ENCODE measurements at places on chromosomes 16 and 17.

DNA sequence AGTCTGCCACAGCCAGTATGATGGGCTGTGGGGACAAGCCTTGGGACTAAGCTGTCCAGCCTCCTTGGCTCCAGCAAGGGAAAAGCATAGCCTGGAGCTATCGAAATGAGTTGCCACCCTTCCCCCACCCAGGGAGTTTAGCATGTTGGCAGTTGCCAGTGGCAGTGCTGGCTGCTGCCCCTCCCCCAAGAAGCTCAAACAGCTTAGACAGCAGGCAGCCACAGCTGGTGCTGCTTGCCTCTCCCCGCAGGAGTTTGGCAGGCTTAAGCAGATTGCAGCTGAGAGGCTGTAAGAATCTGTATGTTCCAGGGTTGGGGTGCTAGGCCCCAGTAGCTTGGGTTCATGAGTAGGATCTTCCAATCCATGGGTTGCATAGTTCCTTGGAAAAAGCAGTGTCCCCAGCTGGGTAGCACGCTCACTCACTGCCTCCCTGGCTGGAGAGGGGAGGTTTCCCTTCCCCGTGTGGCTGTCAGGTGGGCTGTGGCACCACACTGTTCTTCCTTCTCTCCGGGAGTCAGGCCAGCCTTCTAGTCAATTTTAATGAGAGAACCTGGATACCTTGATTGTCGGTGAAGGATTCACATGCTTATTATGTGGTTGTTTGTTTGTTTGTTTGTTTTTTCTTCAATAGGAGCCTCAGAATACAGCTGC, 506.1 kb downstream of the CDH11 start:
- DNase-seq, result no peak

GRCh38 chr17:67431249-67432015, 54.4 kb downstream of the PITPNC1 start:
- DNase-seq, result no peak

DNA sequence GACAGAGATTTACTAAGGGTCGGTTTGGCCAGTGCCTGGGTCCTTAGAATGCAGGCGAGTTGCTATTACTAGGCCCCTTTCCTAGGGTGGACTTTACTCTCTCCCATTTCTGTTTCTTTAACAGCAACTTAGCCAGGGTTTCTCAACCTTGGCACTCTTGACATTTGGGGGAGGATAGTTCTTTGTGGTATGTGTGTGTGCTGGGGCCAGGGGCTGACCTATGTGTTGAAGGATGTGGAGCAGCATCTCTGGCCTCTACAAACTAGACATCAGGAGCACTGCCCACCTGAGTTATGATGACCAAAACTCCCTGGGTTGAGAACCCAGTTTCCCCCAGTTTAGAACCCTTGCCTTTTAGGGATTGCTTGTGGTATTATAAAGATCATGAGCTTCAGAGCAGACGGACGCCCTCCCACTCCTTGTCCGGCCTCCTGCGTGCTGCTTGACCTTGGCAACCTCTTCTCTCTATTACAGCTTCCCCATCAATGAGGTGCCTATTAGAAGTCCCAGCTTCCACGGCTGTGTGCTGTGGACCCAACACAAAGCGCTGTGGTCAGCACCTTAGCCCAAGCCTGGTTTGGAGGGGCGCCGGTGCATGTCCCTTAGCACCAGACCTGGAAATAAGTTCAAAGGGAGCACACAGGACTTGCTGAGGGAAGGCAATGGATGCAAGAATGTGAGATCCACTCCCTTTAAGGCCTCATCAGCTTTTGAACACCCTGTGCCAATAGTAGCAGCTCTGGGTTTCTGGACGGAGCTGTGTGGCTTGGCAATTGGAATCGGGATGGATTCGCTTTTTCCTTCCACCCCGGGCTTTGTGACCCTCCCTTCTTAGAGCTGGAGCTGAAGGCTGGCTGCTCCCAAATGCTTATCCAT, 239.2 kb upstream of the MAF start:
- DNase-seq, result no peak

- DNase-seq, result no peak
These were observed 21.6 kb downstream of the PLA2G10 start for GRCh38 chr16:14672403-14672971.

- DNase-seq, result no peak
These were observed 429 bp downstream of the KIF1C start for GRCh38 chr17:4998027-4998731.

DNA sequence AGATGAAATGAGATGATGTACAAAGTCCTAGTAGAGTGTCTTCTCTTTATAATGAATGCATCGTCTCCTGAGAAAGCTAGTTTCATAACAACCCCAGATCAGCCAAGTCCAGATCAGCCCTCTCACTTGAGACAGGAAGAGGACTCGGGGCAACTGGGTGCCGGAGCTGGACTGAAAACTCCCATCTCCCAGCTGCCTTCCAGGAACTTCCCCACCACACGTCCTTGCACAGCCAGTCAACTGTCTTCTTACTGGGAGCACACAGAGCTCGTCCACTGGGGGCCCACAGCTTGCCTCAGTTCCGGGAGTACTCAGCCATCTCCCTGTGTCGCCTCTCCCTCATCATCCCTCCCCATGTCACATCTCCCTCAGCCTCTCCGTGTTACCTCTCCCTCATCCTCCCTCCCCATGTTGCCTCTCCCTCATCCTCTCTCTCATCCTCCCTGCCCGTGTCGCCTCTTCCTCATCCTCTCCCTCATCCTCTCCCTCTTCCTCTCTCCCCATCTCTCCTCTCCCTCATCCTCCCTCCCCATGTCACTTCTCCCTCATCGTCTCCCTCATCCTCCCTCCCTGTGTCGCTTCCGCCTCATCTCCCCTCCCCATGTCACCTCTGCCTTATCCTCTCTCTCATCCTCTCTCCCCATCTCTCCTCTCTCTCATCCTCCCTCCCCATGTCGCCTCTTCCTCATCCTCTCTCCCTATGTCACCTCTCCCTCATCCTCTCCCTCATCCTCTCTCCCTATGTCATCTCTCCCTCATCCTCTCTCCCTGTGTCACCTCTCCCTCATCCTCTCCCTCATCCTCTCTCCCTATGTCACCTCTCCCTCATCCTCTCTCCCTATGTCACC, 22.4 kb upstream of the KCNH6 start:
- no peak for DNase-seq

DNA sequence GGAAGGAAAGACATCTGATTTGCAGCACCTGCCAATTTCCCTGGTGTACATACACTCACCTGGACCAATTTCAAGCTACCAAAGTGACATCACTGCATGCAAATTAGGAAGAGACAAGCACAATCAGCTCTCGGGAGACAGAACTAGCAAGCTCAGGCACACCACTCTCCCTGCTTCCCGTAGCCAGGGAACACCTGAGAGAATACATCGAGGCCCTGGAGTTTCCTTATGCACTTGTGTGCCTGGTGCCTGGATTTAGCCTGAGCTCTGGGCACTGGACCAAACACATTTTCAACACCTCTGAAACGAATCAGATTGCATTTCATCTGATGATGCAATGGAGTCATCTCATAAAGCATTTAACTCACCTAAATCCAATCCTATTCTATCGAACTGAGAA, 110.5 kb downstream of the HS3ST2 start:
- DNase-seq, result no peak

DNA sequence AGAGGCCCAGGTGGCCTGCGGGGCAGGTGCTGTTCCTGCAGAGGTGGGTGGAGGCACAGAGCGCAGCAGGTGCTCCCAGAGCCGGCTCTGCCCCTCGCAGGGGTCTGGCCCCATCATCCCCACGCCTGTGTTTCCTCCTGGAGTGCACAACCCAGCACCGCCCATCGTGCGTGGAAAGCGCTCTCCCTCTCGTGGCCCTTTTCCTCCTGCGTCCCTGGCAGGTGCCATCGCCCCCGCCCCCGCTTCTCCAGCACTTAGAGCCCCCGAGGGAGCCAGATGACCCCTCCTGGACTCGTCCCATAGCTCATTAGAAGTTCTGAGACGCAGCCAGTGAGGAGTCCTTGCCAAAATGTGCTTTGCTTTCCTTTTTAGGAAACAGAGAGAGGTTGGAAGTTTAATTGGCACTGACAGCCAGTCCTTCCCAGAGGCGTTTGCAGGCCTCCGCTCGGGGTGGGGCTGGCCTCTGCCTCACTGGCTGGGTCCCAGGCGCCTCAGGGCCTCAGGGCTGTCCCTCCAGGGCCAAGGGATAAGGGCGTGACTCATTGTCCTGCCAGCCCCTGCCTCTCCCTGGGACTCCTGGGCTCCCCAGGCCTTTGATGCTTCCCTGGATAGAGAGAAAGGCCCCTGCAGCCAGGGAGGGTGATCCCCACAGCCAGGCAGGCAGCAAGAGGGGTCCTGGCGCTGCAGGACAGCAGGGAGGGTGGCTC, 32.2 kb upstream of the CHMP6 start:
- no peak for DNase-seq

GRCh38 chr17:80861418-80861815, 130.2 kb upstream of the CHMP6 start:
- DNase-seq, result no peak

DNA sequence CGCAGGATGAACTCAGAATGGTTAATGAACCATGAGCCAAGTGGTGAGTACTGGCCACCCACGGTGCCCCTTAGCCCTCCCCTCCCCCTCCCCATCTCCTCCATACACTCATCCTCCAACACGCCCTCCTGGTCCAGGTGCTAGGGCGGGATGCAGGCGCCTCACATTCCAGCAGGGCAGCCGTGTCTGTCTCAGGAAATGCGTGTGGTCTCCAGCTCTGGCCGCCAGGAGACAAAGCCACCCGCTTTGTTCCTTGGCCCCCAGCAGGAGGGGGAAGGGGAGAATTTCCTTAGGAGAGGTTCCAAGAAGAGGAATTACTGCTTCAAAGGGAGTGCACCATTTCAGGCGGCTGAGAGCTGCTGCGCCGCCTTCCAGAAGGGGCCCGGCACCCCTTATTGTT, 29.7 kb upstream of the RMI2 start:
- DNase-seq, result no peak

GRCh38 chr17:61002316-61002736, 324.7 kb downstream of the BCAS3 start:
- no peak for DNase-seq

DNA sequence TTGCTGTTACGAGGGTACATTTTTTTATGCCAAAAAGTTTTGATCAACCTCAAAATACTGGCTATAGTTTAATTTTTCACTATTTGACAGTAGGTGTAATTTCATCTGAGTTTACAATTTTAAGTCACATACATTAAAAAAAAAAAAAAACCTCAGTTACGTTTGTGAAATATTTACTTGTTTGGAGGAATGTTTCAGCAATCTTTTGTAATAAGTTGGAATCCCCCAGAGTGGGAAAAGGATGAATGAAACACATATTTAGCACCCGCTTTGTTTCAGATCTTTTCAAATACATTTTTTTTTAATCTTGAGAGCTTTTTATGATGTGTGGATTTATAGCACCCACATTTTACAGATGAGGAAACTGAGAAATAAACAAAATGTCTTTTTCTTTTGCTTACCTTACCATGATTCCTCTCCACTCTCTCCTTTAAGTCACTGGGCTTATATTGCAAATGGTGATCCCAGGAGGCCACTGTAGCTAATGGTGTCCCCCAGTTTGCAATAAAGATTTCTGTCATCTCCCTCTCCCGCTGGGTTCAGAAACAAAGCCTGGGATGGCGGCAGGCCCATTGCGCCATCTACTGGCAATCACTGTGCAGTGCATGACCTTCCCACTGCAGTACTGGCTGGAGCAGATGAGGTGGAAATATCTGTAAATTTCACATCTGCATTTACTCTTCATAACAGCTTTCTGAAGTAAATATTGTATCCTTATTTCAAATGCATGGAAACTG, 27.7 kb downstream of the TBC1D3B start:
- peak; percentile 38 for DNase-seq

- DNase-seq, result no peak
These were observed 152.4 kb downstream of the IRX5 start for GRCh38 chr16:55083052-55083451.

GRCh38 chr16:30353438-30354129, 1.5 kb downstream of the CD2BP2 start:
- DNase-seq, result no peak

GRCh38 chr17:10435096-10435495, 13.3 kb upstream of the MYH8 start:
- DNase-seq, result no peak

- no peak for DNase-seq
These were observed 12.1 kb upstream of the SCN4A start for GRCh38 chr17:63984651-63985386.

DNA sequence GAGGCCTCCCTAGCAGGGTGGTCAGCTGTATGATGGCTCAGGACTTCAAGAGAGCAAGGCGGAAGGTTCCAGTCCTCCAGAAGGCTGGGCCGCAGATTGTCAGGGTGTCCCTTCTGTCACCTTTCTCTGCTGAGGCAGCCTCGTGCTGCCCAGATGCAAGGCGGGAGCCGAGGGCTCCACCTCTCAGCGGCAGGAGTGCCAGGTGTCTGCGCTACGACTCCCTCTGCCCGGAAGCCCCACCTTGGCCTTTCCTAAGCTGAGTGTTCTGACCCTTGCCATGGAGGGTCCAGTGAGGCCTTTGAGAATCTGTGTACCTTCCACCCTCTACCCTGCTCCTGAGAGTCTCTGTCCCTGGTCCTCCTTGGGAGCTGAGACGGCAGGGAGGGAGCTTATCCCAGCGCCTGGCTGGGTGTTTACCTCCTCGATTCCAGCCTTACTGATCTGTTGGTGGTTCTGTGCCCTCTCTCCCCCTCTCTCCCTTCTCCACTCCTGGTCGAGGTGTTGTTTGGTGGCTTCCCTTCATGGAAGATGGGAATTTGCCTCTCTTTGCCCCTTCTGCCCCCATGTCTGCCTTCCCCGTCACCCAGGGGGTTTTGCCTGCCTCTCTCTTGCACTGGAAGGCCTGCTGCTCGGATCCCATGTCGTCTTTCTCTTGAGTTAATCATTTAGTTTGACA, 2.2 kb upstream of the ZNF750 start:
- DNase-seq, result no peak

DNA sequence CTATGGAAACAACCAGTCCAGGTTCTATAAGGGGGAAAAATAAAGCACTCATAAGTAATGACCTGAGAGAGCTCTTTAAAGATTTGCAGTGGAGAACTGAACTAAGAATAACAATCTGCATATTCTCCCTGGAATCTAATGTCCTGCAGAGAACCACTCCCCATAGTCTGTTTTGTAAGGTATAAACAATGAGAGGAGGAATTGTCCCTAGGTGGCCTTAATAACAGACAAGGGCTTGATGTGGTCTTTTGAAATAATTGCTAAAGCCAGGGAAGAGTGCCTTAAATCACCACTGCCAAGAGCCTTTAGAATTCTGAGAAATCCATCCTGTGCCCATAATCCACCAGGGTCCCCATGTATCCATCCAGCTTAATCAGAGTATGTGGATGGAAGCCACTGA, 106.3 kb downstream of the CDH11 start:
- no peak for DNase-seq

All from stimulated activated CD4-positive, alpha-beta T cell treated with anti-CD3 and anti-CD28 coated beads, TNF-alpha, amount 100 ng/mL, for 48 hours (primary cell).